ENCODE measurements at places on chromosomes 5 and 9. TPM values are rescaled to one million over a fixed set of nuclear protein-coding genes. Genes with fewer than 3 reads are reported as not detected.

Gene PRSS3
- total RNA-seq = 61.2 TPM

- no peak for DNase-seq
Measured at GRCh38 chr9:112166176-112167140, 8.6 kb downstream of the SUSD1 start.

Gene SH3RF2
- 106 TPM for total RNA-seq

Gene LSM11
- 7.5 TPM for total RNA-seq

Gene KYAT1
- total RNA-seq = 9.7 TPM

DNA sequence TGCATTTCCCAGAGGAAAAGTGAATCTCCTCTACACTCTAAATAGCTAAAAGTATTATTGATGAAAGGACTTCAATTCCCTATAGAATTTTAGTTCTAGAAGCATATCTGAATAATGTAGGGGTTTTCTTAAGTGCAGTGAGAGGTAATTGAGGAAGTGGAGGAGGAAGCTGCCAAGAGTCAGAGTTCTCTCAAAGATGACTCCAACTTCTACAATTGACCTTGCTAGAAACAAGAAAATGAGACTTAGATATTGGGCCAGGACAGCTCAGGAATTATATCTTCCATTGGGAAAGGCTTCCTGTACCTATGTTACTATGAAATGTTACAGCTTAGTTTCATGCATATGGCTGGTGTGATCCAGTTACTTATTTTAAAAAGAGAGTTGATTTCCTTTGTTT, 10.4 kb upstream of the F2R start:
- DNase-seq = no peak

GRCh38 chr5:145908206-145908960, 28.0 kb upstream of the SH3RF2 start:
- DNase-seq = no peak

Gene FOXI1
- 0.69 TPM for total RNA-seq

- DNase-seq = no peak
Measured at GRCh38 chr9:109411069-109411761, 86.9 kb downstream of the PTPN3 start.

Gene SOWAHA
- total RNA-seq = 22.2 TPM

GRCh38 chr5:91329283-91329682, 53.8 kb downstream of the ARRDC3 start:
- no peak for DNase-seq

DNA sequence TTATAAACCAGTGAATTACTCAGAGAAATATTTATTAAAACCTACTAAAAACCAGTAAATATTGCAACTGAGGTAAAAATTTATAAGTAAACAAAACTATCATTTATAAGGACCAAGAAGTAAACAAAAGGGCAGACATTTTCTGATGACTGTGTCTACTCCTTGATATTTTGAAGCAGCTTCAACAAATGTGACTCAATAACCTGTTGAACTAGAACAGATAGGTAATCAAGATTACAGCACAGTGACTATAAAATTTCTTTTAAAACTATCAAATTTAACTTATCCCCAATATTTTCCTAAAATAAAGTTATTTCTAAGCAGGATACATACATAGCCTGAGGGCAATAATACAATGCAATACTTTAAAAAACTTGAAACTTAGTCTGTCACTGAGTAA, 12.8 kb downstream of the ANKRA2 start:
- DNase-seq = no peak

Gene GFI1B
- 1.3 TPM for total RNA-seq

Measured in mucosa of gallbladder (tissue), 1 donor.